ENCODE measurements at places on chromosomes 3 and 15.

DNA sequence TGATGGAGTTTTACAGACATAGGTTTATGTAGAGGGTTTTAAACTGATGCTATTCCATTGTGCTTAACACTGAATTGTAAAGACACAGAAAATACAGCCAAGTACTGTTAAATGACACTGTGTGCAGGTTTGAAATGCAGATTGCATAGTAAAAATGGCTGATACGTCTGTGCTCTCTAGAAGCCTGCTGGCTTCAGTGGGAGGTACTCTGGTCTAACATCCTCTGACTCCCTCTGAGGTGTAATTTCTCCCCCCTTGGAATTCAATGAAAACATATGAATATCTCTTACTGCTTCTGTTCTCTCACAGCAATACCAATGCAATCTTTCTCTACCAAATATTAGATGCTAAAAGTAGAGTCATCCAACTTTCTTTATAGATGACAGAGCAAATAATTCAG is 176.6 kb downstream of the SLC9A9 start:
- DNase-seq, result no peak

DNA sequence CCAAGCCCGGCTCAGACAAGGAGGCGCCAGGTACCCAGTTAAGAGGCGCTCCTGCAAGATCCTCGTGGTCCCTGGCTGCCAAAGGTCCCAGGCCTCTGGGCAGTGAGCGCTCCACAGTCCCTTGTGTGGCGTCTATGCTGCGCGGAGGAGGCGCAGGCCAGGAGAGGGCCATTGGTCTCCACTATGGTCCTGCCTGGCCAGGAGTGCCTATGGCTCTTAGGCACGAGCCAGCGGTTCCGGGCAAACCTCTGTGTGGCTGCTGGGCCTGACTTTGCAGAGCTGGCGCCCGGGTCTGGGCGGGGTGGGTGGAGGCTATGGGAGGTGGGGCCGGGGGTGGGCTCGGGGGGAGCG is 660 bp upstream of the ADAMTSL3 start:
- no peak for DNase-seq

GRCh38 chr3:134652409-134652831 is 1.6 kb upstream of the KY start:
- no peak for DNase-seq

- DNase-seq, result no peak
These were observed 53.6 kb downstream of the ABHD2 start for GRCh38 chr15:89141885-89142284.

- DNase-seq, result no peak
These were observed 1.3 kb downstream of the FRMD5 start for GRCh38 chr15:44193651-44194322.

GRCh38 chr15:66862940-66863335 is 160.9 kb downstream of the SMAD6 start:
- DNase-seq, result peak; percentile 84

DNA sequence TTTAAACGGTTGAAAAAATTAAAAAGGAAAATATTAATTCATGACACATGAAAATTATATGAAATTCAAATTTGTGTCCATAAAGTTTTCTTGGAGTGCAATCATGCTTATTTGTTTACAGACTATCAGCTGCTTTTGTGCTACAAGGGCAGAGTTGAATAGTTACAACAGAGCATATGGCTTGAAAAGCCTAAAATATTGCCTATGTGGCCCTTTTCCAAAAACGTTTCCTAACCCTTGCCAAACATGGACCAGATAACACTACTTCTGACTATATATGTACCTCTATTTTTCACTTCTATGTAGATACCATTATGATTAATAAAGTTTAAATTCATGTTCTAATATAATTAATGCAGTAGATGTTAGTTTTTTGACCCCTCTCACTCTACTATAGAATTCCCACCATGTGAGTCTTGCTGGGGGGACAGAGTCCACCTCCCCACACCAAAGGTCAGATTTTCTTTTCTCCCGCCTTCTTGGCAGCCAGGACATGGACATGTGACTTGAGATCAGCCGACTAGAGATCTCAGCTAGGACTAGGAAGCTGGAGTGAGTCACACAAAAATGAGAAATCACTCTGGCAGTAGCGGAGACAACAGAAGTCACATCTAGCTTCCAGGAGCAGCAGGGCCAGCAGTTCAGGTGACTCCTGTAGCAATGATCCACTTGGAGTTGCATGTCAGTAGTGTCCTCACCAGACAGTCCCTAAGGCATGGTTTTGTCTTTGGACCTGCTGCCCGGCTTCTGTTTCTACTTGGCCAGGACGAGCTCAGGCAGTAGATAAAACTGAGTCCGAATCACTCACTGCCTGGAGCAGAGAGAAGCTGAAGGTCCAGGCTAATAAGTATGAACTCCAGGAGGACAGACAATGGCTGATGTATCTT is 22.4 kb downstream of the CIAO2A start:
- DNase-seq, result no peak

DNA sequence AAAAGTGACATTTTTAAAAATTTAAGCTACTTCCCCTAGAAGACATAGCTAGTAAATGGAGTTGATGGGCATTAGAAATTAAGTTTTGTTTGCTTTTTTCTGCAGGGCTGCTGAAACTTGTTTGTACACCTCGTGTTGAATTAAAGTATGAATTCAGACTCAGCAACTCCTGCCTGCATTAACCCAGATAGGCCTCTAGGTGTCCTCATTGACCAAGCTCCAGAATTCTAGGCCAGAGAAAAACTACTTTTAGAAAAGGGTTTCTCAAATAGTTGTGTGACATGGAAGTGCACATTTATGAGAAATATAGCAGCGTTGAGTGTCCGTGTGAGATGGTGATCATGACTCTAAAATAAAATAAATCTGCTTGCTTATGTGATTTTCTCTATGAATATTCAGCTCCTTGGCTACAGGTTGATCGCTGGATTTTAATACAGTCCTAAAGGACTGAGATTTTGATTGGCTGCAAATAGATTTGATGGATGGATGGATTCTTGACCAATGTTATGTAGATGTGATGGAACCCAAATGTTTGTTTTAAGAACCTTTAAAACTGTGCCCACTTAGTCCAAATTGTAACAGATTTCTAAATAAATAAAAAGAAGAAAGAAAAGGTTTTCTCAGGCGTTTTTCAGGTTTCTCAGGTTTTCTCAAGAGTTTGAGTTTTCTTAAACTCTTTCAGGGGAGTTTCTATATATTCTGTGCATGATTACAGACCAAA is 39.4 kb upstream of the LMOD3 start:
- DNase-seq, result peak; percentile 17

DNA sequence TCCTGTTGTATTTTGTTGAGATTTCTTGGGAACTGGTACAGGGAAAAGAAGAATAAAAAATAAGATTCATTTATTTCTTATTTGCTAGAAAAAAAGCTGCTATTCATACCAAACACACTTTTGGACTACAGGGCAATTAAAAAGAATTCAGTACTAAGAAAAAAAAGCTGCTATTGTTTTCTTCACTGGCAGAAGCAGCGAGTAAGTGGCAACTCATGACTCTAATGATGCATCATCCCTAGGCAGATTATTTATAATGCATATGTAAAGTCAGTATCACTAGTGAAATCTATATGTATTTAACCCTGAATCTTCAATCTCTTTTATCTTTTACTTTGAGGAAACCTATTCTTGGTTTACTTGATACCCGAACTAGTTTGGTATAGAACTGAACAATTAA is 15.2 kb downstream of the PFN2 start:
- no peak for DNase-seq

DNA sequence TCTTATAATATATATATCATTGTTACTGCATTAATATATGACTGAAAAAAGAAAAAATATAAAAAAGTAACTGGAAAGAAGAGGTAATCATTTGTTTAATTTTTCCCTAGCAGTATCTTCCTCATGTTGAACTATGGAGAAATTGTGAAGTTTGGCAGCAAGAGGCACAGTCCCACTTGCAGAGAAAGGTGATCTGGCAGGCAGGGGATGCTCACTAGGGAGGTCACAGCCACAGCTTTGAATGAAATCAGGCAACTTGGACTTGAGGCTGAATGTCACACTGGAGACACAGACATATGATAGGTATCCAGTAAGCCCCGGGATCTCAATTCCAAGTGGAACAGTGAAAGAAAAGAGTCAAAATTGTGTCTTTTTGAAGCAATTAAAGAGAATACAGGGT is 149.9 kb upstream of the RORA start:
- no peak for DNase-seq

GRCh38 chr15:72781631-72782030 is 1.9 kb downstream of the ADPGK start:
- no peak for DNase-seq

DNA sequence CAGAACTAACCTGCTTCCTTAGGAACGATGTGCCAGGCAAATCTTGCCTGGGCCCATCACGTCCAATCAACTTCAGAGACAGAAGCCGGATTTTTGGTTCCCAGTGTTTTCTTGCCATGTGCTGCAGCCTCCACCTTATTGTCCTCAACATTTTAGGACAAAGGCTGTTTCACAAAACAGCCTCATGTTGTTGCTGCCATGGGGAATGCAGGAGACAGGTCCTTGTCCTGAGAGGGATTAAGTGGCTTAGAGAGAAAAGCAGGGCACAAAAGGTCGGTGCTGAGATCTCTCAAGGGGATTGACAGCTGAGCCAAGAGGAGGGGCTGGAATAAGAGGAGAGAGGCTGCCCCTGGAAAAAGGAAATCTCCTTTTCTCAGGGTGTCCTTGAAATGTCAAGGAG is 11.3 kb upstream of the NMNAT3 start:
- DNase-seq, result no peak

- DNase-seq, result no peak
These were observed 69.2 kb downstream of the GOLGA8B start for GRCh38 chr15:34514251-34514670.

DNA sequence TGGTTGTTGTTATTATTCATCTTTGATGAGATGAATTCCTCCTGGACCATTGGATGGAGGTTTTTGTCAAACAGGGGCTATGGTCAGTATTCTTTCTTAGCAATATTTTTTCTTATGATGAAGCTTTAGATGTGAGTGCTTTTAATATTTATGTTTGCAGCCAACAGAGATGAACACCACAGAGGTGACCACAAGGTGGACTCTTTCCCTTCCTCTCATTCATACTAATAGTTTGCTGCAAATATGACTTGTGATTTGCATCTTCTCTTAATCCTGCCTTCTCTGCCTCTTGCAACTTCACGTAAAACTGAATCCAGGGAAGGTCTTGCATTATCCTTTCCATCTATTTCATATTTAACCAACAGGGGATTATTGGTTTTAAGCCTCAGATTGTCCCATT is 473.1 kb upstream of the UBE2E2 start:
- DNase-seq, result no peak

DNA sequence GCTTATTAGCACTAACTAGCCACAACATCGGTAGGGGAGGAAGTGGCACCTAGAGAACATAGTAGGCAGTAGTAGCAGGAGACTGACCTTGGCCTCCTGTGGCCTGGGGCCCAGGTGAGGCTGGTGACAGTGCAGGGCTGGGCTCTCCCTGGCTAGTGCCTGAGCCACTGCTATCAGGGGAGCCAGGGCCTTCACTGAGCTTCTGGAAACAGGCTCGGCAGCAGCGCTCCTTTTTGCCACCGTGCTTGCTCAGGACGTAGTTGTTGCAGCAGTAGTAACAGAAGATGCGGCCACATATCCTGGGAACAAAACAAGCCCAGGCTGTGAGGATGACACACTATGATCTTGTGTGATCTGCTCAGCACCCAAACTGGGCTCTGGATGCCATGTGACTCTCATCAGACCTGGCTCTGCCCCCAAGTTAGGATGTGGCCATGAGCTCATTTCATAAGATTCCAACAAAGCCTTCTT is 15.1 kb downstream of the CXCR6 start:
- no peak for DNase-seq

DNA sequence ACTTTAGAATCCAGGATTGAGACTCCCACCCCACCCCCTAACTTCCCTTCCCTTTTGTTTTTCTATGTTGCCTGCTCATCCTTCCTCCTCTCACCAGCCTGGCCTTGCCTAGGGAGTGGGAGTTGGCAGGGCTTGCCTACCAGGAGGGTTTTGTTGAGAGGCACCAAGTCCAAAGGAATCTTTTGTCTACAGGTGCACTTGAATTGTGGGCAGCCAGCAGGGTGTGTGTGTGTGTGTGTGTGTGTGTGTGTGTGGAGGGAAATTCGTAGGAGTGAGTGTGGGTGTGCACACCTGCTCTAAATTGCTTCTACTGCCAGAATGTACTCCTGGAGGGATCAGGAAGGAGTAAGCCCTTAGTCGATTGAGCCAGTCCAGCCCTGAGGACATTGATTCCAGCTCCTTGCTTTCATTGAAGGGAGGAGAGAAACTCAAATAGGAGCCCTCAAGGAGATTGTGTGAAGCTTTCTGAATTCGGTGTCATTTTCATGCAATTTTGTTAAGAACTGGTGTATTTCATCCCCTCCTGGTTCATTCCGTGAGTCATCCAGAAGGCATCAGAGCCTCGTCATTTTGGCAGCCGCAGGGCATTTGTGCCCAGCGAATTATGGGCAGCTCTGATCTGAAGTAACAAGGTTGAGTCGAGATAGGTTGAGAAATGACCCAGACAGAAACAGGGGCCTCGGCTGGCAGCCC is 112.1 kb downstream of the SLCO3A1 start:
- DNase-seq, result no peak

DNA sequence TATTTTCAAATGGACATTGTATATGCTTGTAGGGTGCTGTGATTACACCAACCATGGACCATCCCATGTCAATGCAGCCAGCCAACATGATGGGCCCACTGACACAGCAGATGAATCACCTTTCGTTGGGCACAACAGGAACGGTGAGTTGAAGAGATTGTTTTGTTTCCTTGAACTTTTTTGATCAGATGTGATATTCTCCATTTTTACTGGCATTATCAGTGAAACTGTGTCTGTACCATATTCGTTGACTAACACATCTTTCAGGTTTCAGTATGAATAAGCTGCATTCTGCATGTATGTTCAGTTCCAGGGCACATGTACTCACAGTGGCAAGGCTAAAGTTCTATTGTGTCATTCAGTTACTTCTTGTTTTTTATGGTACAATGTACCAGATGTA is 655.2 kb downstream of the RBMS3 start:
- DNase-seq, result no peak

GRCh38 chr15:63984331-63984730 is 62.0 kb downstream of the DAPK2 start:
- no peak for DNase-seq

GRCh38 chr15:100863075-100863795 is 16.4 kb upstream of the ALDH1A3 start:
- DNase-seq, result no peak

DNA sequence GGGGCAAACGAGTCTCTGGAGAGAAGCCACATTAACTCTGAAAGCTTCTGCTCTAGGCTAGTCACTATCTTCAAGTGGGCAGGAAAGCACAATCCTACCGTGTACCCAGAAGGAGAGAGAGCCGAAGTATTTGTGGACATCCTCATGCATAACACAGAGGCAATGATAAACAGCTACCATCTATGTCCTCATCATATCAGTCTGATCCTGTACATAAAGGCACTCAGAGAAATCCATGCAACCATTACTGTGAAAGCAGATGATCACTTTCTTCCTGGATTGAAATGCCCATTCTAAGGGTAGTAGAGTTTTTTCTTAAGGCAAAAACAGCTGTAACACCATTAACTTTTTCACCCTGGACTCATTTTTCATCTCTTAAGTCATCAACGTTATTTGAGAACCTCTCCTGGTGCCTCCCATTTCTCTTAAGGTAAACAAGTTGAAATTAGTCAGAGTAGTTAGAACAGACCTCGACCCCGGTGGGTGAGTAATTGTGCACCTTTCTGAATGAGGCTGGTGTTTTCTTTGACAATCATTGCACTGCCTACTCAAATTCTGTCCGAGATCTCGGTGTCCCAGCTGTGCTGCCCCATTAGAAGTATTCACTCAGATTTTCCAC is 327.4 kb downstream of the SHQ1 start:
- DNase-seq, result peak; percentile 43

GRCh38 chr3:43309372-43310305 is 23.3 kb downstream of the SNRK start:
- DNase-seq, result no peak

- no peak for DNase-seq
These were observed 66.7 kb upstream of the MME start for GRCh38 chr3:155013427-155013826.
